ENCODE measurements at places on chromosomes 2 and 18.
A peak's percentile ranks its signal among the peaks of the same experiment; 100 is the strongest.

GRCh38 chr2:61371027-61371426 lies 99.9 kb downstream of the USP34 start:
- DNase-seq: no peak

DNA sequence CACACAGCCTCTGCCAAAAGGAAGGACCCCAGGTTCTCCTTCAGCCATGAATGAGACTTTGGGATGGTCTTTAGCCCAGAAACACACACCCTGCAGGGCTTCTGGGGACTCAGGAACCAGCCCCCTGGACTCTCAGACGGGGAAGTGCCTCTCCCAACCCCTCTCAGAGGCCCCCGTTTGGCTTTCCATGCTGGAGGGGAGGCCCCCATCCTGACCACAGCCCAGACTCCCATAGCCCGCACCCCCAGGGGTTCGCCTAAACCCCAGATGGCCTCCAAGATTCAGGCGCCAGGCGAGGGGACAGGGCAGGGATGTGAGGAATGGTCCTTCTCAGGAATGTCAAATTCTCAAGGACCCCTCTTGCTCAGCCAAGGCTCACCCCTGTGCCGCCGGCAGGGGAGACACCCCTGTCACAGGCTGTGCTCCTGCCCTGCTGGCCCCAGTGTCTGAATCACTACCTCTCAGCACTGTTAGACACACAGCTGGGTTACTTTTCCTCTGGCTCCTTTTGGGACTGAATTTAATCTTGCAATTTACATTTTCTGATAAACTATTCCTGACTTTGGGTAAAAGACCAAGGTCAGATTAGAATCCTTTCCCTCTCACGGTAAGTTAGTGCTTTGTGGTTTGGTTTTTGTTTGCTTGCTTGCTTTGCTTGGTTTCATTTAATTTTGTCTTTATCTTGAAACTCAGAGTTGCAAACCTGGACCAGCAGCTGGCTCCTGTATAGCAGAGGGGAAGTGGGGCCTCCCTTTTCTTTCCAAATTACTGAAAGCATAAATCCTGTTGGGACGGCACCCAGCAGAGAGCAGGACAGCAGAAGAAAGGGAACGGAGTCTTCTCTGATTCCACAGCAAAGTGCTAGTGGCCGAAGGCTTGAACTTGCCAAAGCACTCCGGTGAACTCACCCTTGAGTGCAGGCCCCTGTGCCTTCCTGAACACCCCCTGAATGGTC lies 198.9 kb upstream of the RAB6C start:
- peak; percentile 34 for DNase-seq

DNA sequence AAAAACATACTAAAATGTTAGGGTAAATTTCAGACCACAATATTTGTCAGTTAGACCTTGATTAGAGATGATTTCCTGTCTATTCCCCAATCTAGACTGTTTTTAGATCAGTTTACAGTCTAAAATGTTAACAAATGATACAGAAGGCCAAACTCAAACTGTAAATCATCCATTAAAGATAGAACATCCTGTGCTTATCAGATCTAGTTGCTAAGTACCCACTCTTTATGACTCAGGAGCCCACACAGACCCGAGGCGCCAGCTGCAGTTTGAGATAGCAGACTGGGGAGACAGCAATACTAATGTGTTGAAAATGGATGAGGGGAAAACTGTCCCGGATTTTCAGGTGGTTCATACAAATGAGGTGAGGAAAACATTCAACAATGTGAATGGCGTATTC lies 113.3 kb downstream of the SCG2 start:
- no peak for DNase-seq

GRCh38 chr2:132632000-132632649 lies 37.9 kb downstream of the LYPD1 start:
- no peak for DNase-seq

DNA sequence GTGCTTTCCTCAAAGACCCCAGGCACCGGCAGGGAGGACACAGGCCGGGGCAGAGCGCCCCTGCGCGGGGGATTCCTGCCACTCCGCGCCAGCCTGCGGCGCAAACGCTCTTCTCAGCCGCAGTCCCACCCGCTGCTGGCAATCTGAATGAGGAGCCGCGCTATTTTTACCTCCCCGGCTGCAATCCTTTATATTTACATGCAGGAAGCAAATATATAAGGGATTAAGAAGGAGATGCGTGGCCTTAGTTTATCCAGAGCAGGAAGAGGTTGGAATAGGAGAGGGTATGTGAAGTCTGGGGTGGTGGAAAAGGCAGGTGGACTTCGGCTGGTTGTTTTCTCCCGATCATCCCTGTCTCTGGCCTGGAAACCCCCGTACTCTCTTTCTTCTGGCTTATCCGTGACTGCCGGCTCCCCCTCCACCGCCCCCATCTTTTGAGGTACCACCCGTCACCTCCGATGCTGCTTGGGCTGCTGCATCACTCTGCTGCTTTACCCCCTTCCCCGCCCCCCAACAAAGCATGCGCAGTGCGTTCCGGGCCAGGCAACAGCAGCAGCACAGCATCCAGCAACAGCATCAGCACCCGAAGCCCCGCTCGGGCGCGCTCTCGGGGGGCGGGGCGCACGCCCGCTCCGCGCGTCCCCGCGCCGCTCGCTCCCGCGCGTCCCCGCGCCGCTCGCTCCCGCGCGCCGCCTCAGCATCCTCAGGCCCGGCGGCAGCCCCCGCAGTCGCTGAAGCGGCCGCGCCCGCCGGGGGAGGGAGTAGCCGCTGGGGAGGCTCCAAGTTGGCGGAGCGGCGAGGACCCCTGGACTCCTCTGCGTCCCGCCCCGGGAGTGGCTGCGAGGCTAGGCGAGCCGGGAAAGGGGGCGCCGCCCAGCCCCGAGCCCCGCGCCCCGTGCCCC lies at the start of gene ADAM23:
Gene ADAM23, plus strand, starts transcription at position 700 of the 902 bp plus-strand sequence. CDS start 335 bp downstream, outside the sequence.
- peak; percentile 27 for DNase-seq

DNA sequence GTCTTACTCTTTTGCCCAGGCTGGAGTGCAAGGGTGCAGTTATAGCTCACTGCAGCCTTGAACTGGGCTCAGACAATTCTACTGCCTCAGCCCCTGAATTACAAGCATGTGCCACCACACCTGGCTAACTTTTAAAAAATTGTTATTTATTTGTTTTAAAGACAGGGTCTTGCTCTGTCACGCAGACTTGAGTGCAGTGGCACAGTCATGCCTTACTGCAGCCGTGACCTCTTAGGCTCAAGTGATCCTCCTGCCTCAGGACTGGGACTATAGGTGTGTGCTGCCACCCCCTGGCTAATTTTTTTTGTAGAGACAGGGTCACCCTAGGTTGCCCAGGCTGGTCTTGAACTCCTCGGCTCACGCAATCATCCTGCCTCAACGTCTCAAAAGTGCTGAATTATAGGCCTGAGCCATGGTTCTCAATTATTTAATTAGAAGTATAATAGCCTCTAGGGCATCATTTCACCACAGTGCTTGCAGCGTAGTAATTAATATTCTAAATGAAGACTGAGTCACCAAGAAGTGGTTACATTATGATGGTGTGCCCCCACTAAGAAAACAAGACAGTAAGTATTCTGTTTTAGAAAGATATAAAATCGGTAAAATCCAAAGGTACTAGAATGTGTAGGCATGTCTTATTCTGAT lies 69.6 kb downstream of the EML4 start:
- DNase-seq: peak; percentile 10

GRCh38 chr18:44726059-44726421 lies 45.4 kb downstream of the SETBP1 start:
- no peak for DNase-seq

- DNase-seq: no peak
Observed at GRCh38 chr2:114542695-114543094, 100.3 kb downstream of the DPP10 start.

DNA sequence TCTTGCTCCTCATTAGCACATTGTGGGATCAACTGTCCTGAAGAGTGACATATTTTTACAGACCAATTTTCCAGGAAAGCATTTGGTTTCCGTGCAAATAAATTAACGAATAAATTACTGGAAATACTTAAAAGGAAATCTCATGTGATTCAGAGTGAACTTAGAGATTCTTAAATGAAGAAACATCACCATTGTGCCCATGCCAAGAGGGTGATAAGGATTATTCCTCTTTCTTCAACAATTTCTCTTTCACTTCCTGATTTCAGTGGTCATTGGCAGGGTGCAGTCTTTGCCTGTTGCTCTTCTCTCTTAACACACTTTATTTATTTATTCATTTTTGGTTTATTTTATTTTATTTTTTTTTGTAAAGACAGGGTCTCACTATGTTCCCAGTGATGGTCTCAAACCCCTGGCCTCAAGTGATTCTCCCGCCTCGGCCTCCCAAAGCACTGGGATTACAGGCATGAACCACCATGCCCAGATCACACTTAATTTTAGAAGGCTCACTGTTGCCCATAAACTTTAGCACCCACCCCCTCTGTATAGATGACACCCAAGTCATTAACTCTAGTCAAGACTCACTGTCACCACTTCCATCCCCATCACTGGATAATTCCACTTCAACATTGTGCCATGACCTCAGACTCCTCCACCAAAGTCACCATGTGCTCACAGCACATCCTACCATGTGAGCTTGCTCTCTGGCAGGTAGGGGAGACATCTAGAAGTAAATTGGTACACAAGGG lies 92.6 kb upstream of the CERS6 start:
- no peak for DNase-seq

- no peak for DNase-seq
Observed at GRCh38 chr2:10083046-10083445, 2.8 kb upstream of the CYS1 start.

- DNase-seq: no peak
Observed at GRCh38 chr2:158544998-158545397, 88.2 kb downstream of the PKP4 start.

- no peak for DNase-seq
Observed at GRCh38 chr2:199680482-199680881, 170.5 kb downstream of the FTCDNL1 start.

GRCh38 chr18:43879415-43879814 lies 602.1 kb upstream of the SYT4 start:
- no peak for DNase-seq

- DNase-seq: no peak
Observed at GRCh38 chr2:215885536-215885935, 127.8 kb downstream of the MREG start.

DNA sequence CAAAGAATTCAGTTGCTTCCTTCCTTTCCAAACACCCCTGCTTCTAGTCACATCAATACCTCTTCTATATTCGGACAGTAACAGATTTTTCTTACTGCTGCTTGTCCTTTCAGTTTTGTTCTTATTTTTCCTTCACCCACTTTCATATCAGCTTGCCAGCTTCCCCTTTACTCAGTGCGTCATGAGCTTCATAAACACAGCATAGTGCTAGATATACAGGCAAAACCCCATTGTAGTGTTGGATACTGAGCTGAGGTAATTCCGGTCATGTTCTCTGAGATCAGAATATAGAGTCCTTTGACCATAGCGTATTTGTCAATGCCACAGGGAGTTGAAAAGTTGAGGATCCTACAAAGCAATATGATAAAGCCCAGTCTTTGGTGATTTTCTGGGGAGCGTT lies 2.4 kb downstream of the FARP2 start:
- DNase-seq: no peak

DNA sequence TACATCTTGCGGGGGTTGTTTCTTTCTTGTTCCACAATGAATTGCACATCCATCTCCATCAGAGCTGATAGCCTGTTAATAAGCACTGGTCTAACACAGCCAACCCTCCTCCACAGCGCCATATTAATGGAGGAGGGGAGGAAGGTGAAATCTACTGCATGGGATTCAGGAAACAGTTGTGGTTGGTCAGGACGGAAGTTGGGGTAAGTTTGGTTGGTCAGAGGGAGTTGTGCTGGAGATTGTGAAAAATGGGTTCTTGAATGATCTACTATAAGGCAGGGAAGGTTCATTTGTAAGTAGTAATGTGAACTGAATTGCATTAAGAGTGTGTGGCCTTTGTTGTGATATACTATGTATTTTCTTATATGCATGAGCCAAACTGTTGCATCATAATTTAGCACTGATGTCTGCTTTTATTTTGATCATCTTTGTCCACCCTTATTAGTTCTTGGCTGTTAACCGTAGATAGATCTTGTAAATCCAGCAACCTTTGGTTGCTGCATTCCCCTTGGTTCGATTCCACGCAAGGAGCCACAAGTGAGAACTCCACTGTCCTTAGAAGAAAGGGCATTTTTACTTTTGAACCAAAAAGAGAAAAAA lies 150.6 kb upstream of the MAPRE2 start:
- no peak for DNase-seq

DNA sequence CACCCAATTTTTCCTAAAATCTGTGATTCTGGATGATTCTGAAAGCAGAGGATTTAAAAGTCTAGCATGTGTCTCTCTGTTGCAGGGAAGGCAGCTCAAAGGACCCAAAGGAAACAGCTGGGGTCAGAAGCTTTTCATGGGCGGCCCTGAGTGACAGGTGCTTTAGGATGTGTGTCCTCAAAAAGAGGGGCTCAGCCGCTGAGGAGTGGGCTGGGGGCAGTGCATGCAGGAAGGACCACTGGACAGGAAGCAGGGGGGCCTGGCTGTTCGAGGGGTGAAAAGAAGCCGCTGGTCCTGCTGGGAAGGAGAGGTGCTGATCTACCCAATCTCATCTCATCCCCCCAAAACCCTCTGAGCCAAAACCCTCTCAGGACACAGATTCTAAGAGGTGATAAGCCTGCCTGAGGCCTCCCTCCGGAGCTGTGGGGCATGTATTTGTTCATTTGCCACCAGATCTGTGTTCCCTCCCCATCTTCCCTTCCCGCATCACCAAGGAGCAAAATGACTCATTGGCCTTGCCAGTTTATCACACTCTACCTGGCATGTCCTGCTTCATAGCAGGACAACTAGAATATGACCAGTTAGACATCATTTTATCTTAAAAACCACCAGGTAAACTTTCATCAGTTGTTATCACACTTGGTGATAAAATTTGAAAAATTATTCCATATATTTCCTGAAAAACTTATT lies 98.8 kb upstream of the MGAT4A start:
- no peak for DNase-seq

DNA sequence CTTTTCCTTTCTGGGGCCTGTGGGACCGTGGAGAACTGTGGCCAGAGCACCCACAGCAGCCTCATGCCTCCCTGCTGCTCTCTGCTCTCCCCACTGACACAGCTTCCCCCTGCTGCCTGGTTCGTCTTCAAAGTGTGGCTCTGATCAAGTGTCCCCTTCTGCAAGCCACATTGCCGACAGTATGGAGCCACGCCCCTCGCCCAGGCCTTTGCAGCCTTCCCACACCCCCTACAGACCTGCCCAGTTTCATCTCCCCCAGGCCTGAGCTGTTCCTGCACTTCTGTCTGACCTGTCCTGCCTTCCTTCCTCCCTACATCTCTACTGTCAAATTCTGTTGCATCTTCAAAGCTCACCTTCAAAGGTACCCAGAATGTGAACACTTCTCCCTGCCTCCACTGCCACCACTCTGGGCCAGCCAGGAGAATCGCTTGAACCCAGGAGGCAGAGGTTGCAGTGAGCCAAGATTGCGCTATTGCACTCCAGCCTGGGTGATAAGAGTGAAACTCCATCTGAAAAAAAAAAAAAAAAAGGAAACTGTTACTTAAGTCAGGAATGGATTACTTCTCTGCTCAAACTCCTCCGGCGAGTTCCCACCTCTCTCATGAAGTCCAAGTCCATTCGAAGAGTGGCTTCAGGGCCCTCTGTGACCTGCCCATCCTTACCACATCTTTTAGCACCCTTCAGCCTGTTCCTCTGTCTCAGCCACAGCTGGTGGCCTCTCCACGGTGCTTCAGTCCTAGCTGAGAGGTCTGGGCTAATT lies 29.0 kb upstream of the CATIP start:
- DNase-seq: no peak

- no peak for DNase-seq
Observed at GRCh38 chr18:6561862-6562291, 147.2 kb upstream of the L3MBTL4 start.

- DNase-seq: no peak
Observed at GRCh38 chr2:150234787-150235446, 252.6 kb downstream of the RND3 start.

- DNase-seq: no peak
Observed at GRCh38 chr2:1227274-1227900, 185.9 kb upstream of the TPO start.
